ENCODE measurements at places on chromosomes 4 and X.

GRCh38 chr4:80694171-80694570, 336.3 kb upstream of the BMP3 start:
- no peak for DNase-seq

GRCh38 chr4:2089222-2089621, 30.1 kb downstream of the NAT8L start:
- DNase-seq, result no peak

DNA sequence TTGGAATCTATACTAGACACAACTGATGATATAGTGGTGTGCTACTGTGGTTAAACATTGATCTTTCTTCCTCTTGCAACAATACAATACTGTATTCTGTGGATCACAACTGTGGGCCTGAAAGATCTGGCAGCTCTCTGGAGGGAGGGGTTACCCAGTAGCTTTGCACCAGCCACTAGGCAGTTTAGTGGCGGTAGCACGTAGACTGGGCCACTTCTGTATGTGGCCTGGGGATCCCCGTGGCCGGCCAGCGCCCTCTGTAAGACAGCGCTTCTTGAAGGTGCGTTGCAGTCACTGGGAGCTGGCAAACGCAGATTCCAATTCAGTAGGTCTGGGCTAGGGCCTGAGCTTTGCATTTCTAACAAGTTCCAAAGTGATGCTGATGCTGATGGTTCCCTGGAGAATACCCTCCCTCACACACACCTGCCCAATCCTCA, 168.6 kb downstream of the MGST2 start:
- DNase-seq, result no peak

DNA sequence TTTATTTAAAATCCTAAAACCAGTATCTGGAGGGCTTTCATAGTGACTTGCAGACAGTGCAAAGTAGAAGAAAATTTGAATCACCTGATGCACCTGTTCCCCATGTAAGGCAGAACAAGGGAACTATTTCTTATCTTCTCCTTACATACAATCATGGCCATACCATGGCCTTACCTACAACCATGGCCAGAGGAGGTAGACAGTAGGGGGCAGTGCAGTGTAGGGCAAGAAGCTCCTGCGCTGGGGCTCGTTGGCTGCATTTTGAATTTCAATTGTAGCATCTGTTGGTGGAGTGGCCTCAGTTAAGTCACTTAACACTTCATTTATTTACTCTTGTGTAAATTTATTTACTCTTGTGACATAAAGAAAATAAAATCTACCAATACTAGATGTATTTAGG, 33.0 kb downstream of the GALNTL6 start:
- DNase-seq, result peak; percentile 16

DNA sequence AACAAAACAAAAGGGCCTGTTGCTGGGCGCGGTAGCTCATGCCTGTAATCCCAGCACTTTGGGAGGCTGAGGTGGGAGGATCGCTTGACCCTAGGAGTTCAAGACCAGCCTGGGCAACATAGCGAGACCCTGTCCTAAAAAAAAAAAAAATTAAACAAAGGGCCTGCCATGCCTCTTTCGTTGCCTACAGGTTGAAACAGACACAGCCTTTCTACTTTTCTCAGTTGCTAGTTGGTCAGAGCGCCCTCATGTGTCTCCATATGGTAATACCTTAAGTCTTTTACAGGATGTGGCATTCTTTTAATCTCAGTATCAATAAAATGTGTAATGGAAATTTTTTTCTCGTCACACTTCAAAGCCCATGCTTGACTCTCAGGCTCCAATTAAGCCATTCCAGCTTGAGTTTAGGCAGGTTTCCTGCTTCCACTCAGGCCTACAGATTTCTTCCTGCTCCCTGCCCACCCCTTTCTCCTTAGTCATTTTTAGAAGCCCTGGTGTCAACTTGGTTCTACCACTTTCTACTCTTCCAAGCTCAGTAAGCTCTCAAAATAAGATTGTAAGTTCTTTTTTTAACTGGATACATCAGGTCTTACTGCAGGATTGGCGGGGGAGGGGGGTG, 4.6 kb upstream of the SOWAHD start:
- DNase-seq, result no peak

GRCh38 chr4:146214238-146214637, at the start of gene REELD1:
TSS of gene REELD1 (plus strand) at chr4:146214538. CDS start at chr4:146216953, 2,415 bp downstream.
- no peak for DNase-seq

- DNase-seq, result no peak
Measured at GRCh38 chrX:10747975-10748374, 127.6 kb upstream of the MID1 start.

- no peak for DNase-seq
Measured at GRCh38 chr4:184548648-184549341, 74.4 kb upstream of the IRF2 start.

GRCh38 chrX:13179100-13179499, 134.7 kb upstream of the FAM9C start:
- no peak for DNase-seq

- no peak for DNase-seq
Measured at GRCh38 chr4:62252728-62253127, 1052.6 kb downstream of the ADGRL3 start.

DNA sequence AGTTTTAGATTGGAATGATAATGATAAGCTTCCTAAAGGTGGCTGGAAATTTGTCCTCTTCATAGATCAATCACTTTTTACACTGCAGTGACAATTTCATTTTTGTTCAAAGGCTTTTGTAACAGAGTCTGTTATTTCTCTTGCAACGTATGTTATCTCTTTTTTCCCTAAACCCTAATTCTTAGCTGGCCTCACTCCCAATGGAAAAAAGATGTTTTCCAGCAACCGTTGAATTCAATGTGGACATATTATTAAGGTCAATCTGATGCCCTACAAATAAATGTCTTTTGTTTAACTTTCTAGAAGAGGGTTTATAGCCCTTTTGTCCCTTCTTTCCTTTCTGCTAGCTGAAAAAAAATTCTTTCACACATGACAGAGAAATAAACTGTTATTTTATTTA, 192.7 kb upstream of the NWD2 start:
- DNase-seq, result no peak

- DNase-seq, result no peak
Measured at GRCh38 chr4:67542076-67542475, 3.2 kb downstream of the CENPC start.

DNA sequence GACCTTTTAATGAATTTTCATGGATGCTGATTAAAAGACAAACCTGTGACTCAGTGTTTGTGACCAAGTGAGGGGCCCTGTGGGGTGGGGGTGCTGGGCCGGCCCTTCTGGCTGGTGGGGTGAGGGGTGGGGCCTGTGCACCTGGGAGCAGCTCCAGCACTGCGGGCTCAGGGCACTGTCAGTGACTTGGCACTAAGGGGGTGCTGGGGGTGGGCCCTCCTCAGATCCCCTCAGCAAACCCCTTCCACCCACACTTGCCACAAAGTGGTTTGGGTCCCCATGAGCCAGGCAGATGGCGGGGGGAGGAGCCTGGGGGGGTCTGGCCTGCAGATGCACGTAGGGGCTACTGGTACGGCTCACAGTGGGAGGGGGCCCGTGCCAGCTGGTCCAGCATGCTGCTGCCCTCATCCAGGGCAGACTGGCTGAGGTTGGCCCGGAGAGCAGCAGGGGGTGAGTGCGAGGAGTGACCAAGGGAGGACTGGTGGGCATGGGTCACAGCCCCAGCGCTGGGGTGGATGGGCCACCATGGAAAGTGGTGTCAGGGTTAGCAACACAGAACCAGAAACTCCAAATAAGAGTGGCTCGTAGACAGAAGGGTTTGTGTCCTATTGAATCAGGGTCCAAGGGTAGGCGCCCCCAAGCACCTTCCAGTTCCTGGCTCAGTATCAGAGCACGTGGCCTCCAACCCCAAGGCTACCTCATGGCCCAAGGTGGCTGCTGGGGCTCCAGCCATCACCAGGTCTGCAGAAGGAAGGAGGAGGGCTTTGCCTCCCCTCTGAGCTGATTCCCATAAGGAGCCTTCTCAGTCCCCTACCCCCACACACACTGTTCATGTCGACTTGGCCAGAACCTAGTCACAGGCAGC, 10.1 kb downstream of the NKX1-1 start:
- no peak for DNase-seq

DNA sequence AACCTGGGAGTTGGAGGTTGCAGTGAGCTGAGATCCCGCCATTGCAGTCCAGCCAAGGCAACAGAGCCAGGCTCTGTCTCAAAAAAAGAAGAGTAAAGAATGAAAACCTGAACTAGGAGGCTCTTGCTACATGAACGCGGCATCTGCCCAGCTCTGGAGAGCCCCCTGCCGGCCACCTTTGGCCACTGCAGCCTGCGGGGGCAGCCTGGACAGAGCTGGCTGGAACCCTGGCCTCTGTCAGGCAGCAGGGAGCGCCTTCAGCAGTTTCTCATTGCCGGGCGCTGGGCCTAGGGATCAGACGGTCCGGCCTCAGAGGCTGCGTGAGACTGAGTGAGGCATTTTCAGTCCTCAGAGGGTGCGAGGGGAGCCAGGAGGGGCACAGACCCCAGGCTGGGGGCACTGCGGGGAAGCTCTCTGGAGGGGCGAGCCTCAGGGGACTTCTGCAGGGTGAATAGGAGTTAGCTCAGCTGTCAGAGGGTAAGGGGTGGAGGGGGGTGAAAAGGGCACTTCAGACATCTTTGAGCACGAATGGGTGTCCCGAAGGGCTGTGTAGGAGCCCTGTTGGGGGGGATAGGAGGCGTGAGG, 17.5 kb downstream of the DOK7 start:
- no peak for DNase-seq

DNA sequence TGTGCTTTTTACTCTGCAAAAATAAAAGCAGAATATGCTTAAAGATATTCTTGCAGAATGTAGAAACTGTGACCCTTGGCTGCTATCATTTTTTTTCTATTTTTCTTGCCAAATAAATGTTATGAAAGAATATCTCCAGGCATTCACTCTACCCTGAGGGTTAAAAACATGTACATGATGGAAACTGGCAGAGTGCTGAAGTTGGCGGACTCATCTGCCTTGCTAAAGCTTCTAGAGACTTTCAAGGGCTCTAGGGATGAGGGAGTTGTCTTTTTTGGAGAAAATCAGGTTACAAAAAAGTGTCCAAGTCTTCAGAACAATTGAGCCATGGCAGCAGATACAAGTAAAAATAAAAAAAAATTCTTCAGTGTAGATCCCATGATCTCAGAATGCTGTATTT, 40.5 kb upstream of the NRK start:
- no peak for DNase-seq

DNA sequence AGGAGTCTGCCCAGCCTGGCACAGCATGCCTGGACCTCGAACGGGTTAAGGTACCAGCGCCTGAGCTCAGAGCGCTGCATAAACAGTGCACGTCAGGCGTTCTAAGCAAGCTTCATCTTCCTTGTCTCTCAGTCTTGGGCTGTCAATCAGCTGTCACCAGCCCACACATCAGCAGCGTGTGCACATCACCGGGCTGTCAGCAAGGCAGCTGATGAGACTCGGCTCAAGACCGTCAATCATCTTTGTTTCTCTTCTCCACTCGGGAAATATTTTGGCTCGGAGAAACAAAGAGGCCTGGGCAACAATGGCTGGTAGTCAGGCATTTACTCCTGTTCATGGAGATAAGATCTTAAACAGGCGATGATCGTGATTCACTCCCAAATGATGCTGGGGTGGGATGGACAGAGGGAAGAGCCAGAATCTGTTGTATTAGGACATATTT, 141.3 kb downstream of the LDB2 start:
- no peak for DNase-seq

DNA sequence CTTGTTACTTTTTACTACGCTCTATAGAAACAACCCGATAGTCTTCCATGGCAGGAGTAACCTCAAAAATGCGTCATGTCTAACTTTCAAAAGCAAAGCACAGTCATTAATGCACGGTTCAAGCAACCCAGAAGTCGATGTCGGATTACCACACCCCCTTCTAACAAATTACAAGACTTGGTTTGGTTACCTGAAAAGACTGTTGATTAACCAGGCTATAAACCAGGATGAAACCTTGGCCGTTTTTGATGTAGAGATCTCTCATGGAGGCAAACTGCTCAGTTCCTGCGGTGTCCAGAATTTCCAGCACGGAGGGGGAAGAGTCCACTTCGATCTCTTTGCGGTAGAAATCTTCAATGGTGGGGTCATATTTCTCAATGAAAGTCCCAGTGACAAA, 2.4 kb downstream of the RAP2C start:
- DNase-seq, result no peak

DNA sequence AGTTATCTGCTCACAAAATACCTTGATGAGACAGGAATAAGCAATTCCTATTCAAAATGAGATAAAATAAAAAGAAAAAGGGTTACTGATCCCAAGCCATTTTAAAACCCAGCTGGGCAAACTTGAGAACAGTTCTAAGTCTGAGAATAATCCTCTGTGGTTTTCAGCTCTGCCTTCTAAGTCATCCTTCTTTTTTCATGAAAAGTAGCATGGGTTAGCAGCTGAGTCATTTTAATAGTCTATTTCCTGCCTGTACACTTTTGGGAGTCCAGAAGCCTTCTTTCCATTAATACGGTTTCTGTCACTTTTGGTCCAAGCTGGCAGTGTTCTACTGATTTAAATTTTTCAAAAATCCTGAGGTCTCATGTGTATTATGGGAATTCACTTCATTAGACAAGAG, 374.3 kb downstream of the IQCM start:
- no peak for DNase-seq

DNA sequence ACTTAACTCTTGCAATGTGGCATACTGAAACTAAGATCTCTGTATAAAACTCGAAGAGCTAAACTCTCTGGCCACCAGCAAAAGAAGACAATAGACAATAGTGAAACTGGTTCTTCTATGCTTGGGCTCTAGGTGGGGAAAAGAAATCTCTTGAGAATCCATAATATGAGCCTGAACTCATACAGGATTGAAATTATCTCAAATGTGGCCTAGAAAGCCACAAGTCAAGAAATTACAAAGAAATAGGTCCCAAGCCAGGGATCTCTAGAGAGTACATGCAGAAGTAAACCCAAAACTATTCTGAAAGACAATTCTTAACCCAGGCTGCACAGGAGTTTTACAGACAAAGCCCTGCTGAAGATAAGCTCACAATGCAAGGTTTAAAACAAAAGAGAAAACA, 127.4 kb downstream of the ANAPC10 start:
- no peak for DNase-seq

GRCh38 chr4:185955826-185956543, 113.0 kb upstream of the TLR3 start:
- no peak for DNase-seq

- no peak for DNase-seq
Measured at GRCh38 chr4:139188648-139189416, 11.8 kb upstream of the ELF2 start.

GRCh38 chr4:88106205-88106604, 52.2 kb downstream of the ABCG2 start:
- DNase-seq, result no peak

GRCh38 chr4:85994576-85994975, 365.3 kb downstream of the MAPK10 start:
- DNase-seq, result no peak

DNA sequence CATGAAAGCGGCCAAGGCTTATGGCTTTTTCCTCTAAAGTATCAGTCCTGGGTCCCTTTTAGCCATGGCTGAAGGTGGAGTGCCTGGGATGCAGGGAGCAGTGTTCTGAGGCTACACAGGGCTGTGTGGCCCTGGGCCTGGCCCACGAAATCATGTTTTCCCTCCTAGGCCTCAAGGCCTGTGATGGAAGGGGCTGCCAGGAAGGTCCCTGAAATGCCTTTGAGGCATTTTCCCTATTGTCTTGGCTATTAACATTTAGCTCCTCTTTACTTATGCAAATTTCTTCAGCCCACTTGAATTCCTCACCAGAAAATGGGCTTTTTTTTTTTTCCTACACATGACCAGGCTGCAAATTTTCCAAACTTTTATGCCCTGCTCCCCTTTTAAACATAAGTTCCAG, 657.0 kb downstream of the DACH2 start:
- no peak for DNase-seq

Data from NCI-H1048 (cell line).